Activated CD8-positive, alpha-beta T cell treated with anti-CD3 and anti-CD28 coated beads for 36 hours (primary cell): ENCODE measurements at places on chromosomes 4 and X. TPM values are rescaled to one million over a fixed set of nuclear protein-coding genes. Genes with fewer than 3 reads are reported as not detected.

GRCh38 chrX:133350751-133351150, 64.5 kb downstream of the GPC4 start:
- no peaks in the 10 kb centered on the region for H3K36me3 ChIP-seq
- H3K4me3 ChIP-seq: no peak overlapping the region
- H3K27me3 ChIP-seq: peaks cover 1% of the 10 kb centered on the region
- no peaks in the 10 kb centered on the region for H3K4me1 ChIP-seq
- no peak for DNase-seq
- no peak overlapping the region for H3K27ac ChIP-seq

MAOA gene
- total RNA-seq: 0.60 TPM

DNA sequence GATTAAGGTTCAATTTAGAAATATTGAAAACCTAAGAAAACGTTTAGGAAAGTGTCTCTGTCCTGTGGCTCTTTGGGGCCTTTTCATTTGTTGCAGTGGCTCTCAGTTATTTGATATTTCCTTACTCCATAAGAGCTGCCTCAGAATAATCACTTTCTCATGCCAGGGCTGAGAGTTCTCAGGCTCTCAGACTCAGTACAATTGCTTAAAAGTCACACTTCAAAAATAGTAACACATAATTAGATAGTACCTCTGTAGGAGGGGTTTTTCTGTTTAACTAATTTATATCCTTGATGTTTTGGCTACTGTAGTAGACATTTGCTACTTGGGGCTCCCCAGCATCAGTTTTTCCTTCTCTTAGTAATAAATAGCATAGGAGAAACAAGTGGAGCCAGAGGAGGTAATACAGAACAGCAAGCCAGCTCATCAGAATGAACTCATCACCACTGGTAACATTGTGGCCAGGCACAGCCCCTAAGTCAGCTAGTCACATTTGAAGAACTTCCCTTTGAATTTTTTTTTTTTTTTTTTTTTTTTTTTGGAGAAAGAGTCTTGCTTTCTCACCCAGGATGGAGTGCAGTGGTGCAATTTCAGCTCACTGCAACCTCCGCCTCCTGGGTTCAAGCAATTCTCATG, 8.0 kb upstream of the HNRNPD start:
- H3K36me3 ChIP-seq: peaks cover 5% of the 10 kb centered on the region
- H3K4me3 ChIP-seq: no peak overlapping the region
- no peak overlapping the region for H3K27ac ChIP-seq
- peaks cover 1% of the 10 kb centered on the region for H3K27me3 ChIP-seq
- H3K4me1 ChIP-seq: no peaks in the 10 kb centered on the region
- DNase-seq: no peak

RGN gene
- not detected for total RNA-seq

- H3K27ac ChIP-seq: no peak overlapping the region
- H3K36me3 ChIP-seq: peaks cover 59% of the 10 kb centered on the region
- H3K27me3 ChIP-seq: no peaks in the 10 kb centered on the region
- no peak overlapping the region for H3K4me3 ChIP-seq
- peaks cover 2% of the 10 kb centered on the region for H3K4me1 ChIP-seq
Observed at GRCh38 chrX:139776599-139776998, 68.6 kb upstream of the MCF2 start.

MID2 gene
- total RNA-seq: 7.4 TPM

- no peak for DNase-seq
- H3K27ac ChIP-seq: peak overlapping the region; percentile 1
- no peak overlapping the region for H3K4me3 ChIP-seq
- H3K4me1 ChIP-seq: peaks cover 33% of the 10 kb centered on the region
- H3K27me3 ChIP-seq: no peaks in the 10 kb centered on the region
Observed at GRCh38 chrX:49120091-49120490, 3.4 kb downstream of the GPKOW start.

- H3K4me3 ChIP-seq: no peak within 1 kb of the TSS
- no peak for DNase-seq
- no peaks in the 10 kb centered on the region for H3K27me3 ChIP-seq
- H3K4me1 ChIP-seq: no peaks in the 10 kb centered on the region
- H3K36me3 ChIP-seq: no peaks in the 10 kb centered on the region
Observed at GRCh38 chr4:86848732-86849619, at the start of gene SLC10A6. TSS of gene SLC10A6 (minus strand) at chr4:86849384. CDS start at chr4:86849115, 269 bp downstream.

DNA sequence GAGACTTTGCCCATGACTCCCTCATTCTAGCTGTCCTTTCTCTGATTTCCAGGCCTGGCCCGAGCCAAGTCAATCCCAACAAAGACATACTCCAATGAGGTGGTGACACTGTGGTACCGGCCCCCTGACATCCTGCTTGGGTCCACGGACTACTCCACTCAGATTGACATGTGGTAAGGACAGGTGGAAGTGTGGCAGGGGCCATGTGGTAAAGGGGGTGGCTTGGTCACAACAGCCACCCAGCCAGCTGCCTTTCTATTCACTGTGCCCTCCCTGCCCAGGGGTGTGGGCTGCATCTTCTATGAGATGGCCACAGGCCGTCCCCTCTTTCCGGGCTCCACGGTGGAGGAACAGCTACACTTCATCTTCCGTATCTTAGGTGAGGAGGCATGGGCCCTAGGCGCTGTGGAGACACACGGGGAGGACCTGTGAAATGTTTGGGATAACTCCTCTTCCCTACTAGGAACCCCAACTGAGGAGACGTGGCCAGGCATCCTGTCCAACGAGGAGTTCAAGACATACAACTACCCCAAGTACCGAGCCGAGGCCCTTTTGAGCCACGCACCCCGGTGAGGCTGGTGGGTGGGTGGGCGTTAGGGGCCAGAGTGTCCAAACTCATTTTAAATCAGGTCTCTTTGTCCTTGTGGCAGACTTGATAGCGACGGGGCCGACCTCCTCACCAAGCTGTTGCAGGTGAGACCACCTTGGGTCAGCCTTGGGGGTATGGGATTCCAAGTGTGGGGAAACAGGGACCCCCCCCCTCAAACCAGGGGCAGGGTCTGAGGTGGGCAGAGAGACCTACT, 6.1 kb upstream of the USP11 start:
- H3K4me3 ChIP-seq: no peak overlapping the region
- H3K27ac ChIP-seq: no peak overlapping the region
- peaks cover 6% of the 10 kb centered on the region for H3K4me1 ChIP-seq
- no peaks in the 10 kb centered on the region for H3K27me3 ChIP-seq

DNA sequence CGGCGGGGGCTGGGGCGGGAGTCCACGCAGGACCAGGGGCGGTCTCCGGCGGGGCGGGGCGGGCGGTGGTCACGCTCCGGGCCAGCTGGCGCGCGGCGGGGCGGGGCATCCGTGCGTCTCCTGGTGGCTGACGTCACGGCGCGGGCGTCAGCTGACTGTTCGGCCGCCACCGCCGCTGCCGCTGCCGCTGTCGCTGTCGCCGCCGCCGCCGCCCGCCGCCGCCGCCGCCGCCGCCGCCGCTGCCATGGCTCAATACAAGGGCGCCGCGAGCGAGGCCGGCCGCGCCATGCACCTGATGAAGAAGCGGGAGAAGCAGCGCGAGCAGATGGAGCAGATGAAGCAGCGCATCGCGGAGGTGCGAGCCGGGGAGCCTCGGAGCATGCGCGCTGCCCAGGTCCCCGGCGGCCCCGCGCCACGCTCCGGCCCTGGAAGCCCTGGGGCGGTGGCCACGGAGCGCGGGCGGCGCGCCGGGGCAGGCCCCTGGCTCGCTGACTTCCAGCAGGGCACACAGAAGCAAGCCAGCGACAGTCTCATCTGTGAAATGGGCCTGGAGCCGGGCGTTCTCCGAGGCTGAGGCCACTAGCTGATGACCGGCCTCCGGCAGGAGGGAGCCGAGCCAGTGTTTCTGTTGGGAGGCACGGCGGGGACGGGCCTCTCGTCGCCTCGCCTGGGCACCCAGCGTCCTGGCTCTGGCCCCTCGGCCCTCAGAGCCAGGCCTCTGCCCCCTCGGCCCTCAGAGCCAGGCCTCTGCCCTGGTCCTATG, at the start of gene FAM50A:
Gene FAM50A (plus strand): TSS at position 150 of the 763 bp plus-strand sequence. CDS start 95 bp downstream, at position 245.
- peaks cover 7% of the 10 kb centered on the region for H3K36me3 ChIP-seq
- peaks cover 28% of the 10 kb centered on the region for H3K4me1 ChIP-seq
- H3K27ac ChIP-seq: peak within 1 kb of the TSS; percentile 67
- peak; percentile 77 for DNase-seq
- peak within 1 kb of the TSS; percentile 69 for H3K4me3 ChIP-seq
- H3K27me3 ChIP-seq: no peaks in the 10 kb centered on the region

DNA sequence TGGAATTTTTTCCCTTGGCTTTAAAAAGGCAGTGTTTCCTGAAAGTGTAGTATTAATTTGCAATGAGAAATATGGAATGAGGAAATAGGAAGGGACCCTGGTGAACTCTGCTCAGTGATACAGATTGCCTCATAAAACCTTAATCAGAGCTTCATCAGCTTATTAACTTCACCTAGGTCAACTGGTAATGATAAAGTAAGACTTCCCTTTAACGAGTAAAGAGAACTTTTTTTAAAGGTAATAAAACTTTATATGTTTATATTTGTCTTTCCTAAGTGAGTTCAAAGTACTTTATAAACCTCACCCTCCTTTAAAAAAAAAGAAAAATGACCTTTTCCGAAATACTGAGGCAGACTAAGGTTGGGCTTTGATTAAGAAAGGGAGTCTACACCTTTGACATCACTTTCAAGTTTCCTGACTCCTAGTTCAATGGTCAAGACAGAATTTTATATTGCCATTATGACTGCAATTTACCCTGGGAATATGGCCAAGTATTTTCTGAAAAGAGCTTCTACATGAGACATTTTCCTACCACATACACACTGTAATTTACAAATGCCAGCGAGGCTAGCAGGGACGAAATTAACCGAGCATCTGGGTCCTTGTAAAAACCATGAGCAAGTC, 706.3 kb upstream of the TENM3 start:
- no peaks in the 10 kb centered on the region for H3K27me3 ChIP-seq
- no peaks in the 10 kb centered on the region for H3K4me1 ChIP-seq
- H3K4me3 ChIP-seq: no peak overlapping the region
- no peak overlapping the region for H3K27ac ChIP-seq
- no peak for DNase-seq

DNA sequence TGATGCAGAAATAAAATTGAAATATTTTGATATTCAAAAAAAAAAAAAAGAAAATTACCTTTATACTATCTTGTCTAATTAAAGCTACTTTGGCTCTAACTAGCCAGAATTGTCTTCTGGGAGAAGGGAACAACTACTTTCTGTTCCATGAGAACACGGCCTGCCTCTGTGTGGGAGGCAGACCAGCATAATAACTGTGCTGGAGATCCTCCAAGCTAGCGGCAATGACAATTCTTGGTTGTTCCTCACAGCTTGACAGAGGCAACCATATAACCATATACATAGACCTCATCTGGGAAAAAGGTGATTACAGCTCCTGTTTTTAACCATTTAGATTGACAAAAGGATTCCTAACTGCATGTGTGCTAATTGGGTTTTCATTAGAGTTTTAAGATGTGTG, 95.7 kb downstream of the RBMX2 start:
- no peaks in the 10 kb centered on the region for H3K4me1 ChIP-seq
- H3K27ac ChIP-seq: no peak overlapping the region
- no peak overlapping the region for H3K4me3 ChIP-seq
- H3K27me3 ChIP-seq: no peaks in the 10 kb centered on the region

DNA sequence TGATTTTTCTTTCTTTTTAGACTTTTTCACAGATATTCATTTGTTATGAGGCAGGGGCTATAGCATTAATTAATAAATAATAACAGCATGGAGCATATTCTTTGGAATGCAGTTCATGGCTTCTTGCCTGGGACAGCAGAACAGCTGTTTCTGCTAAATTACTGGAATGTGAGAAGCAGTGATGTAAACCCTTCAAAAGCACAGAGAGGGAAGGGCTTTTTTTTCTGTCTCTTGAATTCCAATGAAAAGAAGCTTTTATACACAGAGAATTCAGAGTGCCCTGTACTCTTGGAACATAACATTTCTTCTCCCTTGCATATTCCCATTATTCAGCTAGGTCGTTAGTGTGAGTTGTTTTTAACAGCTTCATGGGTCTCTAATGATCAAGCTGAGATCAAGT, 28.5 kb upstream of the ANK2 start:
- H3K4me1 ChIP-seq: no peaks in the 10 kb centered on the region
- H3K36me3 ChIP-seq: no peaks in the 10 kb centered on the region

GRCh38 chrX:48831909-48832291, 3.5 kb downstream of the PCSK1N start:
- no peak for DNase-seq
- H3K4me3 ChIP-seq: no peak overlapping the region
- peaks cover 48% of the 10 kb centered on the region for H3K27me3 ChIP-seq

GRCh38 chrX:57929373-57929772, 19.1 kb upstream of the ZXDA start:
- no peaks in the 10 kb centered on the region for H3K36me3 ChIP-seq
- DNase-seq: no peak
- no peak overlapping the region for H3K27ac ChIP-seq
- no peaks in the 10 kb centered on the region for H3K4me1 ChIP-seq
- no peaks in the 10 kb centered on the region for H3K27me3 ChIP-seq

TCEAL6 gene
- not detected for total RNA-seq
